ENCODE measurements at places on chromosomes 6 and 20. TPM values are rescaled to one million over a fixed set of nuclear protein-coding genes. Genes with fewer than 3 reads are reported as not detected.

DNA sequence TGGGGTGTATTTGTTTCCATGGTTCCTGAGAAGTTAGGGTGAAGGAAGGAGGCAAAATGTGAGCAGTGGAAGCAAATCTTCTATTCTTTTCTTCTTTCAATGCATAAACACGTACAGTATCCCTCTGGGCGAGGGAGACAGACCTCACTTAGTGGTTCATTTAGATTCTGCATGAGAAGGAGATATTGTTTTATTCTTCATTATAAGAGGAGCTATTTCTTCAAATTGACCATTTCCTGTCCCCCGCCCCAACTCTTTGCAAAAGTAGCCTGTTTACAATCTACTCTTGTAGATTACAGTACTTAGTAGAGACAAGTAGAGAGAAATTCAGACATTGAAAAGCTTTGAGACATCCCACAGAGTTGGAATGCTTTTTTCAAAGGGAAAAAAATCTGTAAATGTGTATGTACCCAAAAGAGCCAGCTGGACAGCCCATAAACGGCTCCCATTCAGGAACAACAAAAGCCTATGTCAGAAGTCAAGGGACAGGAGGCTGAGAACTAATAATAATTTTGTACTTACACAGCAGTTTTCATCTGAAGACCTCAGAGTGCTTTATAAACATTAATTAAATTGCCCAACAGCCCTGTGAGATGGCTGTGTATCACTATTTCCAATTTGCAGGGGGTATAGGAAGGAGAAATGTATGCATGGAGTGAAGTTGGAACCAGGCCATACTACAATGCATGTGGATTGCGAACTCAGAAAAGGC, 23.9 kb downstream of the CD83 start:
- DNase-seq = no peak

- DNase-seq = peak; percentile 56
Measured at GRCh38 chr6:127186889-127187288, 68.4 kb downstream of the RSPO3 start.

DNA sequence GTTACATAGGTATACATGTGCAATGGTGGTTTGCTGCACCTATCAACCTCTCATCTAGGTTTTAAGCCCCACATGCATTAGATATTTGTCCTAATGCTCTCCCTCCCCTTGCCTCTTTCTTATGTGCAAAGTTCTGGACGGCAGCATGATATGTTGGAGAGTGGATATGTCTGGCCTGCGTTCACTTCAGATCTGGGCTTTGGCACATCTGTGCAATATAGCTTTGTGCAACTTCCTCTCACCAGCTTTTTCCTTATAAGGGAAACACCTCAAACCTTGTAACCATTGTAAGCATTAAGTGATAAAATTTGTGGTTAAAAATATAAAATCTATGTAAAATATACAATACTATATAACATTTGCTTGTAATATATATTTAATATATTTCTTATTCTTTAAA, 288.0 kb downstream of the PHACTR1 start:
- DNase-seq = no peak

- no peak for DNase-seq
Measured at GRCh38 chr6:42227173-42227850, 9.7 kb upstream of the MRPS10 start.

- no peak for DNase-seq
Measured at GRCh38 chr6:114747995-114748625, 405.3 kb upstream of the HS3ST5 start.

DNA sequence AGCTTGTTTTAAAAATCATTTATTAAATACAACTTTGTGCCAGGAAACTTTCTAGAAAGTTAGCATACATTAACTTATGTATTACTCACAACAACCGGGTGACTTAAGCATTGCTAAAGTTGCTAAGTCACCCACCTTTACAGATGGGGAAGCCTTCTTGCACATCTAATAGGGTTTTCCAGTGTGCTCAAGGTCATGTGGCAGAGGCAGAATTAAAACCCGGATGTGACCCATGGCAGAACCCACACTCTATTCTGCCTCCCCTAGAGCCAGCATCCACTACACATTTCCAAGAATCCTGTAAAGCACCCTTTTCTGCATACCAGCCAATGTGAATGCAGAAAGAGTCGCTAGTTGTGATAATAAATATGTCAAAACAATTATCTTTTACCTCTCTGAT, 13.4 kb downstream of the LINC00237 start:
- no peak for DNase-seq

- no peak for DNase-seq
Measured at GRCh38 chr20:22339946-22340345, 244.4 kb downstream of the FOXA2 start.

DNA sequence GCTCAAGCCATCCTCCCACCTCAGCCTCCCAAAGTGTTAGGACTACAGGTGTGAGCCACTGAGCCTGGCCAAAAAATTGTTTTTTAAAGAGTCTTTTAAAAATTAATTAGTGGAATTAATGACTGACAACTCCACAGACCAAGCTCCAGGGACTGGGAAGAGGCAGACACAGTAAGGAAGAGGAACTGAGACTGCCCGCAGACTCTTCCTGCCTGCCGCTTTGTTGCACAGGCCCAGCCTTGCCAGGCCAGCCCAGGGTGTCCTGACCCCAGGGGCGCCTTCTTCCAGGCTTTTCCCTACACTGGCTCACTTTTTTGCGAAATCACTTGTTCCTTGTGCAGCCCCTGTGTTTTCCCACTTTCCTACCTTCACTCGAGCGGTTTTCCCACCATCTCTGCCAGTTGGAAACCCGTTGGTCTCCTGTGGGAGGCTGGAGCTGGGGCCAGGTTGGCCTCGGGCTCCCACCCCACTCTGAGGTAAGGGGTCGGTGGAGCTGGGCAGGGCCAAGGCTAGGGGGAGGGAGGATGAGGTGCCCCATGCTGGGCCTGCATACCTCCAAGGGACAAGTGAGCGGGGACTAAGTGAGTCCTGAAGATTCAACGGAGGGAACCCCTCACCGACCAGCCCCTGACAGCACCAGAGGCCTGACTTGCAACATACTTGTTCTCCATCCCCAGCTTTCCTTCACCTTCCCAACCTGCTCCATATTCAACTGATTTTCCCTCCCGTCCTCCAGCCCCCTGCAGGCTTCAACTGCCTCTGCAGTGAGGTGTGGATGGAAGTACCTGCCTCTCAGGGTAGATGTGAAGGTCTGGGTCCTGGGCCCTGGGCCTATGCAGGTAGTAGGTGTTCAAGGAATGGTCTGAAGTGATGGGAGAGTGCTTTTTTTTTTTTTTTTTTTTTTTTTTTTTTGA, 23.5 kb upstream of the SMIM29 start:
- DNase-seq = no peak

- DNase-seq = no peak
Measured at GRCh38 chr20:47588158-47588557, 86.5 kb downstream of the NCOA3 start.

- no peak for DNase-seq
Measured at GRCh38 chr20:23305098-23305497, 45.5 kb upstream of the NXT1 start.

DNA sequence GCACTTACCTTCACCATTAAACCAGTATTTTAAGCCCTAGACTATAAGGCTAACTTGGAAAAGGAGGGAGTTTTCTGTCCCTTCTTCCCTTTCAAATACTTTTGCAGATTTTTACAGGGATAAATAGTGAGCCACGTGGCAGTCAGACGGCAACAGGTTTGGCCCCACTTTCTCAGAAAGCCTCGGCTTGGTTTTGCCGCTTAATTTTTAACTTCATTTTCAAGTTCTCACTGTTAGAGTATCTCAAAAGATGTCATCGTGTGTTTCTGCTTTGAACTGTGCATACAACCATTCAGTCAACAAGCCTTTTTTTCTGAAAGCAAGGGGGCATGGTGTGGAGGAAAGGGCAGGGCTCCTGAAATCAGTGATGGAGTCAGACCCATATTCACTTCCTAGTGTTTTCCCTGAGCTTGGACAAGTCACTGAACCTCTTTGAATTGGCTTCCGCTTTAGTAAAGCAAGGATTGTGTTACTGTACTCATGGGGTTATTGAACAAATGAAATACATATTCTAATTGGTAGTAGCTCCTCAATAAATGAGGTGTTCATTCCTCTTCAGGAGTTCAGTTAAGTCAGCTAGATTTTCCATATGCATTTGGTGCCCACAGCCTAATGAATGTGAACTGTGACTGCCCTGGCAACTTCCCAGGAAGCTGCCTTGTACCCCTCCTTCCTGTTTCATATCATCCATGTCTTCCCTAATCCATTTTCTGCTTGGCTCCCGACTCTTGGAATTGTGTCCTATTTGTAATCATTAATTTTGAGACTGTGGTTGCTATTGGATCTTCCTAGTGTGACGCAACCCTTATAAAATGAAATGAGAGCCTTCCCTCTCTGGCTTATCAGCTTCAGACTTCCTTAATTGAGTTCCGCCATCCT, at the start of gene SLC17A2:
Gene SLC17A2, minus strand, starts transcription at position 160 of the 879 bp plus-strand sequence. CDS start 4,895 bp downstream, outside the sequence.
- no peak for DNase-seq

- DNase-seq = no peak
Measured at GRCh38 chr6:40413239-40413638, 173.9 kb downstream of the LRFN2 start.

- no peak for DNase-seq
Measured at GRCh38 chr6:25405442-25405841, 126.3 kb downstream of the CARMIL1 start.

DNA sequence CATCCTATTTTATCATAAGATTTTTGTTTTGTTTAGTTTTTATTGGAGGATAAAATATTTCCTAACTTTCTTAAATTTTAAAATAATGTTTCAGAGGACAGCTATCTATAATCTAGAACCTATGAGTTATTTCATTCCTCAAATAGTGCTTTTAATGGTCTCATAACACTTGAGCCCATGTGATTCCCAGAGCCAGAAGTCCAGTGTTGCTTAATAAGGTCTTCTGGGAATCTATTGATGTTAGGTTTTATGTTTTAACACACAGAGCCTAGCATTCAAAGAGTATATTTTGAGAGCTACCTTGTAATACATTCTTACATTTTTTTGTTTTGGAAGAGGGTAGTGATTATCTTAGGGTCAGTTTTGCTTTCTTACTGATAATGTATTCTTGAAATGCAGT, 200.2 kb downstream of the CENPW start:
- DNase-seq = no peak

DNA sequence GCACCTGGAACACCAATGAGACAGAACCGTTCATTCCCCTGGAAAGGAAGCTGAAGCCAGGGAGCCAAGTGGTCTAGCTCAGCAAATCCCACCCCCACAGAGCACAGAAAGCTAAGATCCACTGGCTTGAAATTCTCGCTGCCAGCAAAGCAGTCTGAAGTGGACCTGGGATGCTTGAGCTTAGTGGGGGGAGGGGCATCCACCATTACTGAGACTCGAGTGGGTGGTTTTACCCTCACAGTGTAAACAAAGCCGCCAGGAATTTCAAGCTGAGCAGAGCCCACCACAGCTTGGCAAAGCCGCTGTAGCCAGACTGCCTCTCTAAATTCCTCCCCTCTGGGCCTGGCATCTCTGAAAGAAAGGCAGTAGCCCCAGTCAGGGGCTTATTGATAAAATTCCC, 53.1 kb downstream of the KIF16B start:
- no peak for DNase-seq

- DNase-seq = no peak
Measured at GRCh38 chr20:22814471-22815205, 220.5 kb upstream of the SSTR4 start.

GRCh38 chr6:37020381-37020780, 14.9 kb downstream of the FGD2 start:
- DNase-seq = peak; percentile 82

DNA sequence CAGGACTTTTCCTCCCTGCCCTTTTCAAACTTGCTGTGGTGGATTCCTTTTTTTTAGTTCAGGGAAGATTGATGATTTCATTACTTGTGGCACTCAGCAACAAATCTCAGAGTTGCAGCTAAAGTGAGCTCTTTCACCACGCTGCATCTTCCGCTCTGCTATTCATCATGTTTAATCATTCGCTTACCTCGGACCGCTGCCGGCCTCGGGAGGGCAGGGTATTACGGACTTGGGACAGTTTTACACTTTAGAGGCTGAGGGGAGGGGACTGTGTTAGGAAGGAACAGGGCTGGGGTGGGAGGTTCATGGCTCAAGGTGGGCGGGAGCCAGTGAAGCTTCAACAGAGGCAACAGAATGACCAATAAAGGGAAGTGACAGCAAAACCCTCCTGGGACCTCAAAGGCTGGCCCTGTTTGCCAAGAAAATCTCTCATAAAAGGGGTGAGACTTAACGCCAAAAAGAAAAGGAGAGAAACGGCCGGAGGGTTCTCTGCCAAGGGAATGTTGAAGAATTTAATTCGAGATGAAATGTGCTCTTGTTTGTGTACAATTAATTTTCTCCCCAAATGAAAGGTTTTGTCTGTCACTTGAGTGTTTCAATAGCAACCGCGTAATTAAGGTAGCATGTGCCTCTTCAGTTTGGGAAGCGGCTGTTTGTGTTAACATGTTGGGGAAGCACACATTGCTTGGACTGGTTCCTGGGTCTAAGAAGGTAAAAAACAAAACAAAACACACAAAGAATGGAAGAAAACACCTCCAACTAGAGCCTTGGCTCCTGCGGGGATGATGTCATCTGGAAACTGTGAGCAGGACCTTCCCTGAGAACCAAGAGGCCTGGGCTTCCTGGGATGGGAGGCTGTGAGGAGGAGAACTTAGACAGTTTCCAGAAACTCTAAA, 72.5 kb upstream of the SULF2 start:
- no peak for DNase-seq

DNA sequence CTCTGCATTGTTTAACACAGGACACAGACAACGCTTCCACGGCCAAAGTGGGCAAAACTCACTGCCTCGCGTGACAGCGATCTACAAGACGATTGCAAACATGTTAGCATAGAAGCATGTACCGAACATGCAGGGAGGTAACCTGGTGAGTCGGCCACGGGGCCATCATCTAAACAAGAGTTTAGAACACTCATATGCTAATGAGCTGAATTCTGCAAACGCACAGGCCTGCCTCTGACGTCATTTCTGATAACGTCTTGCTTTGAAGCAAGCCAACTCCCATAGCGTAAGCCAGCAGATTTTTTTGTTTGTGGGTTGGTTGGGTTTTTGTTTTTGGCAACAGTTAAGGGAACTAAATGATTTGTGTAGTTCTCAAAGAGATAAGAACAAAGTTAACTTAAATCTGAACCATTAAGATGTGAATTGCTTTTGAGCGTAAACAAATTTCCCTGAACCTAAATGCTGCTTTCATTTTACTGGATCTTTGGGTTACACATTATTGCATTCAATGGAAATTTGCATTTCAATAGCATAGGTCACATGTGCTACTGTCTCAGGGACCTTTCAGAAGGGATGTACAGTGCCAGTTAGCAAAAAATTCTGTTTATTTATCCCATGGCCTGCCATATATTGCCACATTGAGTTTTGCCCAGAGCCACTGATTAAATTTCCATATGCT, 184.5 kb upstream of the PDE10A start:
- DNase-seq = peak; percentile 49

NKAIN4 gene
- total RNA-seq = not detected

BPI gene
- total RNA-seq = not detected

UST gene
- 2.1 TPM for total RNA-seq

ELOVL4 gene
- 0.35 TPM for total RNA-seq

RHAG gene
- not detected for total RNA-seq

Data from mucosa of descending colon (tissue), 3 donors.